Amniotic epithelial cell (primary cell): ENCODE measurements at places on chromosomes 3 and 15.

GRCh38 chr3:127224118-127224517 is 31.2 kb downstream of the PRR23E start:
- no peak for DNase-seq

DNA sequence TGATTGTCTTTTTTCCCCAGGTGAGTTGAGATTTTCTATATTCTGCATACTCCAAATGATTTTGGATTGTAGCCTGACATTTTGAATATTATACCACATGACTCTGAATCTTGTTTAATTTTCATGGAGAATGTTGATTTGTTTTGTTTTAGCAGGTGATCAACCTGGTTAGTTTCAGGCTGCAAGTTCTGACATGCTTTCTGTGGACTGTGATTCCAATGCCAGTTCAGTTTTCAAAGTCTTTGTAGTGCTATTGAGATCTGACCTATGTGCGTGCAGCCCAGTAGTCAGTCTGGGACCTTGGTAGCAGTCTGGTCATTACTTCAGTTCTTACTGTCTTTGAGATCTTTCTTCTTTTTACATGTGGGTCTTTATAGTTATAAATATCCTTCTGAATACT is 18.6 kb upstream of the MTMR10 start:
- DNase-seq = no peak

DNA sequence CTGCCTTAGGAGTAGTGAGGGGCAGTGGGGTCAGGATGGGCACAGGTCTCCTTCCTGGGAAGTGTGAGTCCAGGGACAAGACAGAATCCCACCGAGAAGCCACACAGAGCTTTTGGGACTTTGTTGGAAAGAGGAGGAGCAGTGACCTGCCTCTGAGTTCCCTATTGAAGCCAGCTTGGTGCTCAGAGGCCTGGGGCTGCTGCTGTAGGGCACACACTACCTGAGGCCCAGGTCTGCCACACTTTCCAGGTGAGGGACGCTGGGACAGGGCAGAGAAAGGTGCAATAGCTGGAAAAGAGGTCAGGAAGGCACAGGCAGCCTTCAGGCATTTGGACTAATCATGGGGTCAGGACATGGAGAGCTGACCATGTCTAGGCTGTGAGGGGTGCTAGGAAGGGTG is 67.7 kb downstream of the SCN5A start:
- no peak for DNase-seq

DNA sequence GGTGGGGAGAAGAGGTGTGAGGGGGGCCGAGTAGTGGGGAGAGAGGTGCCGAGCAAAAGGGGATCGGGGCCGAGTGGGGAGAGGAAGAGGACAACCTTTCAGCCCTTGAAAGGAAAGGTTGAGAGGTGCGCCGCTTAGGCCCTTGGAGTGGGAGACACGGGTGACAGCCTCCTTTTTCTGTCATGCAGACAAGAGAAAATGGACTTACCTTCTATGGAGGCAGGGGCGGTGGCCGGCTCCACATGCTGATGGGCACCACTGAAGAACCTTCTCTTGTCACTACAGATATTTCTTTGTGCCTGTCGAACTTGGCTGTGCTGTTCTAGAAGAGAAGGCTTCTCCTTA is 421 bp downstream of the KLHL18 start:
- peak; percentile 7 for DNase-seq
